GM03348 (cell line): ENCODE measurements at places on chromosomes 7 and 10.
A peak's percentile ranks its signal among the peaks of the same experiment; 100 is the strongest.

DNA sequence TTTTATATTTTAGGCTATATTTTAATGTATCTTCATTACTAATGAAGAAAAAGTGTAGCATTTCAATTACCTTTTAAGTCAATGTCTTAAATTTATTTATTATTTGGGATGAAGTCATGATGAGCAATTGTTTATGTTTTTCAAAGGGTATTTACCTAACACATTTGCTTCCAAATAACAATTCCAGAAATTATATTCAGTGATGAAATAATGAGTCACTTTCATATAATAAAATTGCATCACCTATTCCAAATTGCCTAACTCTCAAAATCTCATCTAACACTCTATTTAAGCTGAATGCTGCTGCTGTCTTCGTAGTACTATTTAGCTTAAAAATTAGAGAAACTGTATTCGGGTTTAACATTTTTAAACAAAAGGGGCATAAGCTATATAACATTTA is 97.7 kb downstream of the PRKG1 start:
- DNase-seq = peak; percentile 26

DNA sequence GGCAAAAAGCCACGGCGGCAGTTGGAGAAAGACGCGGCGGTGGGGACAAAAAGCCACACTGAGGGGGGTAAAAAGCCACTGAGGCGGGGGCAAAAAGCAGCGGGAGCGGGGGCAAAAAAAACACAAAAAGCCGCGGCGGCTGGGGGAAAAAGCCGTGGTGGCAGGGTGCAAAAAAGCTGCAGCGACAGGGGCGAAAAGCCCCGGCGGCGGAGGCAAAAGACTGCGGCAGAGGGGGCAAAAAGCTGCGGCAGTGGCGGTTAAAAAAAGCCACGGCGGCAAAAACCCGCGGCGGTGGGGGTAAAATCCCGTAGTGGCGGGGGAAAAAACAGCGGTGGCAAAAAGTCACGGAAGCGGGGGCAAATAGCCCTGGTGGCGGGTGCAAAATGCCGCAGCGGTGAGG is 527.3 kb downstream of the ZNF33B start:
- no peak for DNase-seq

DNA sequence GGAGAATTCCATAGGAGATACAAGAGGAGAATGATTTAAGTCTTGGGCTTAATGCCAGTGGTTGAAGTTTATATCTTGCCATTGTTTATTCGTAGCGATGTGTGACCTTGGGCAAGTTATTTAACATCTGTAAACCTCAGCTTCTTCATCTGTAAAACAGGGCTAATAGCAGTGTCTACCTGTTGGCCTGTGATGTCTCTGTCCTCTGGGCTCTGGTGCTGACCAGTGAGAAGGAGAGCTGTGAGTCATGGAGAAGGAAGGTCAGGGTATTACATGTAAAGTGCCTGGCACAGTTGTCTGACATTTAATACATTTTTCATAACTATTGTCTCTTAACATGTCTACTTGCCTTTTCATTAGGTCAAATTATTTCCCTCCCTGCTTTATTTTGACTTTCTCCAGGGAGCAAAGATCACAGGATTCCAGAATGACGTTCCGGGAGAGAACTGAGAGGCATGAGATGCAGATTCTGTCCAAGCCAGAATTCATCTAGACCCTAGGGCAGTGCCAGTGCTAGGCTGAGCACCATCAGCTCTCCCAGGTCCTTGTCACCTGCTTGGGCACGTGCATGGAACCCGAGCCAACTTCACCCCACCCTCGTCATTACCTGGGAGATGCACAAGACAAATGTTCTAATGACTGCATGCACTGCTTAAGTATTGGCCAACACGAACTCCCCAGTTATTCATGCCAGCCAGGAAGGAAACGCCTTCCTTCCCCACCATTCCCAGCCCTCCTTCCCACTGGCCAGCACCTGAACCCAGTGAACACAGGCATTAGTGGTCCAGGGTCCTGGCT is 187.9 kb downstream of the DPY19L1 start:
- DNase-seq = no peak

- no peak for DNase-seq
These were observed 236.9 kb downstream of the REEP3 start for GRCh38 chr10:63758080-63758479.

- DNase-seq = no peak
These were observed 47.2 kb upstream of the AGBL3 start for GRCh38 chr7:134939136-134939535.

GRCh38 chr7:17769918-17770317 is 170.4 kb downstream of the SNX13 start:
- DNase-seq = peak; percentile 65

DNA sequence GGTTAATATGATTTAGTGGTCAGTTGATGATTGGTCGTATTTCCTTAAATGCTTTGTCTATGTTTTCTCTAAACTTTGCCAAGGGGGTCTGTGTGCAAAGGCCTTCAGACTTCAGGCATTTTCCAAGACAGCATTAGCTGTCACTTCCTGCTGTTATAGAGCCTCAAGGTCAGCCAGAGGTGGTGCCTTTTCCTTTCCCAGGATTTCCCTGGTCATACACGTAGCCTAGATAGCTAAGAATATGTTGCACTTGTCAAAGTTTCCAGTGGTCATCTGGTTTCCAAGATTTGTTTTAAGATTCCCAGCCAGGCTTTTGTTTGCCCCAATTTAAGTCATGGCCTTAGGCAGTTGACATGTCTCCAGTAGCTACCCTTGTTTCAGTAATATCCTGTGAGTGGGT is 133.2 kb upstream of the IGFBP3 start:
- no peak for DNase-seq

DNA sequence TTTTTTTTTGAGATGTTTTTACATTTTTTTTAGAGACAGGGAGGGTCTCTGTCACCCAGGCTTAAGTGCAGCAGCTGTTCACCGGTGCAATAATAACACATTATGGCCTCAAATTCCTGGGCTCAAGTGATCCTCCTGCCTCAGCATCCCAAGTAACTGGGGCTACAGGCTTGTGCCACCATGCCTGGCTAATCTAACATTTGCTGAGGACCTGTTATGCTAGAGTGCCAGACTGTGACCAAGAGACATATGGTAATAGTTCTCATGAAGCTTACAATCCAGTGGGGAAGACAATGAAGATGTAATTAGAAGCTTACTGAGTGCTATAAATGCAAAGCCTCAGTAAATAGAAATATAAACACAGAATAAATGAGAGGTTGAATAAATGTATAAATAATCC is 17.6 kb upstream of the ORC5 start:
- DNase-seq = no peak

DNA sequence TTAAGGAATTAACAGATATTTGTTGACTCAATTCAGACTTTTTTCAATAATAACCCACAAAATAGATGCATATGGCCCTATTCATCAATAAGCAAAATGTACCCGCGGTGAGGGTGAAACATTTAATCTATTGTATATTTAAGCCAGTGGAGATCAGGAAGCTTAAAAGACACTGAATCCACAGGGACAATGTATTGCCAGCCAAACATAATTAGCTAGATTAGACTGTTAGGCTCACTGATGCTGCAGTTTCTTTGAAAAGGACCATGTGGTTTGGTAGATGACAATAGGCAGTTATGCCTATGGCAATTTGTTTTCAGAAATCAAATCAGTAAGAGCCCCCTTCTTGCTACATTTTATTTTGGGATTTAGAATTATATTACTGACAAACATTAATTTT is 87.3 kb upstream of the PLXDC2 start:
- no peak for DNase-seq

- peak; percentile 60 for DNase-seq
These were observed 87.1 kb downstream of the DYNC1I1 start for GRCh38 chr7:95859429-95859828.

DNA sequence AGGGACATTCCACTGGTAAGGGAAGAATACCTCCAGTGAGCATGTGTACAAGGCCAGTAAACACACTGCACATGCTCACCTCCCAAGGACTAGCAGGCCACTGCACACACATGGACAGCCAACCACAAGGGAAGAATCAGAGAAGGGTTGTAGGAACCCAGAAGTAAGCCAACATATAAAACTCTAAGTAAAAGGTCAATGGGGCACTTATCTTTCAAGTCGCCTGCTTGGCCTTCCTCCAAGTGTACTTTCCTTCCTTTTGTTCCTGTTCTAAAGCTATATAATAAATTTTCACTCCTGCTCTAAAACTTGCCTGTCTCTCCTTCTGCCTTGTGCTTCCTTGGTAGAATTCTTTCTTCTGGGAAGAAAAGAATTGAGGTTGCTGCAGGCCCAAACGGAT is 33.0 kb downstream of the ORC5 start:
- no peak for DNase-seq

DNA sequence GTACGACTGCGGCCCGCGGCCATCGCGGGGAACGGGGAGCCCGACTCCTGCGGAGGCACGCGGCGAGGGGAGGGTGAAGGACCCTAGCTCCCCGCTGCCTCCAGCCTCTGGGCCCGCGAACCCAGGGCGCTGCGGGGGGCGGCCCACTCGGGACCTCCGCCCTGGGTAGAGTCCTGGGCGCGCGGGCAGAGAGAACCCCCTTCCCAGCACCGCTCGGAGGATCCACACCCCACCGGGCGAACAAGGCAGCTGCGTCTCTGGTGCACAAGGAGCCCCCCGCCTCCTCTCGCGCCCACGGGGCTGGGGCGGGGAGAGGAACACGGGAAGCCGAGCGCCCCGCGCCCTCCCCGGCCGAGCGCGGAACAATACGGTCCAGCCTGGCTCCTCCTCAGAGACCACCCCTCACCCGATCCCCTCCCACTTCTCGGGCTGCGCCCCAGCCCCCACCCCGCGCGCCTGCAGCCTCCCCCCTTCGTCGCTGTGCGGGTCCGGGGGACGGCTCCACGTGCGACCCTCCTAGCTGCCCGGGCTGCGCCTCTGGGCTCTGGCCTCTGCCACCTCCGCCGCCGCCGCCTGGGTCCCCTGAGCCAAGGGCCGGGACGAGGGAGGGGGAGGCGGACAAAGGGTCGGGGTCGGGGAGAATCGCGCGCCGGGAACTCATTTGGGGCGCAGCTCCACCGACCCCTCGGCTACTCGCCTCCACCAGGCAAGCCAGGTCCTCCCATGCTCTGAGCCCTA is at the start of gene WDR86:
Gene WDR86 (minus strand): TSS at position 372 of the 738 bp plus-strand sequence. CDS start 449 bp downstream, outside the sequence.
- DNase-seq = no peak

GRCh38 chr10:123526356-123527064 is 139.6 kb upstream of the GPR26 start:
- no peak for DNase-seq

GRCh38 chr10:47303105-47303504 is 3.1 kb downstream of the GDF10 start:
- no peak for DNase-seq

DNA sequence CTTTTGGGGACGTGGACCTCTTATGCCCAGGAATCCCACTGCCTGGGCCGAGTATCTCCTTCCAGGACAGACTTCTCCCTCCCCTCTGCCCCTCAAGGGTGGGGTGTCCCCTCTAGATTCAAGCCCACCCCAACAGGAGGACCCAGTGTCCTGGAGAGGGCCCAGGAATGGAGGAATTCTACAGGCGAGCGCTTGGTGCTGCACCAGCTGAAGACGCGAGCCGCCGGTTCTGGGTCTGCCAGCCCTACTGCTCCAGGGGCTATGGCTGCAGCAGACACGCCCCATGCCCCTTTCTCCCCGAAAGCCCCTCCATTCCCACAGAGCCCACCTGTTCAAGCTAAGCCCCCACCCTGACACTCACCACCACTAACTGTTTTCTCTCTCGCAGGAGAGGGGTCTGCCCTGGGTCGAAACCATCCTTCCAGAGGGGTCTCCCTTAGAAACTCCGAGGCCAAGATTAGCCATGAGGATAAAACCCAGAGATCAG is 8.6 kb downstream of the CRYGN start:
- peak; percentile 4 for DNase-seq

DNA sequence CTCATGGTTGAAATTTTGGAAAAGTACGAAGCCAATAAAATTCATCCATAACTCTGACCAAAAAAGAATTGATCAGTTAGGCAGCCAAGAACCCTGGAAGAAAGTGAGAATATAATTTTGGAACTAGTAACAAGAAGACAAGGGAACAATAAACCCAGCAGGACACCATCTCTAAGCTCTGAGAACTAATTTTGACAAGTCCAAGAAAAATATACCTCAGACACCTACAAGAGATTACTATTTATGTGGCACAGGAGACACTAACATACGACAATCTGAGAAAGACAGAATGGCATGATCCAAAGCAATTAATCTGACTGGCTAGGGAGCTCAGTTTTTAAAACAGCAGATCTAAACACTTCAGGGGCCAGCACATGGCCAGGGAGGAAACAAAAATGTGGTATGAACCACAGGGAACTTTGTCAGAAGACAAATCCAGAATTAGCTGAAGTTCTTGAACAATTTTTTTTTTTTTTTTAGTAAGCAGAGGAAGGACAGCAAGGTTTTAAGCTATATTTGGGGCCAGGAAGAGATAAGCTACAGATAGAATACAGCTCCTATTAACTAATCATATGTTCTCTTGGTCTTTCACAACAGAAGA is 38.9 kb downstream of the PARD3 start:
- no peak for DNase-seq

GRCh38 chr7:48665353-48666135 is 258.8 kb upstream of the CDC14C start:
- no peak for DNase-seq
